ENCODE measurements at places on chromosomes 1 and 21.

- DNase-seq = no peak
Measured at GRCh38 chr1:69421286-69421685, 146.4 kb upstream of the LRRC7 start.

DNA sequence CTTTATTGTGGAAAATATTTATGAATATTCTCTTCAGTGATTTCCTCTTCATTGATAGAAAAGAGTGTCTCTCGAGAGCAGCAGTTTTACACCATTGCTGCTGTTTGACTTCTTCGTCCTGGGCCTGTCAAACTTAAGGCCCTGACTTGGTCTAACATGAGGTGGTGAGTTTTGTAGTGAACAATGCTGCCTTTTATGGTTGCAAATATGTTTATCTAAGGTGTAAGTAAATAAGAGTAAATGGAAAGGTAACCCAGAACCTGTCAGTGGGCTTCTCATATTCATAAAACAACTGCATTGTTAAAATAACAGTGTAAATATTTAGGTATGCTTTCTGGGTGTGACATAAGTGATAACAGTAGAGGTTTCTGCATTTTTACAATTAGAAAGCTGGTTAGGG, 62.8 kb upstream of the SCCPDH start:
- DNase-seq = no peak

- peak; percentile 66 for DNase-seq
Measured at GRCh38 chr1:31626223-31627207, 9.0 kb downstream of the HCRTR1 start.

DNA sequence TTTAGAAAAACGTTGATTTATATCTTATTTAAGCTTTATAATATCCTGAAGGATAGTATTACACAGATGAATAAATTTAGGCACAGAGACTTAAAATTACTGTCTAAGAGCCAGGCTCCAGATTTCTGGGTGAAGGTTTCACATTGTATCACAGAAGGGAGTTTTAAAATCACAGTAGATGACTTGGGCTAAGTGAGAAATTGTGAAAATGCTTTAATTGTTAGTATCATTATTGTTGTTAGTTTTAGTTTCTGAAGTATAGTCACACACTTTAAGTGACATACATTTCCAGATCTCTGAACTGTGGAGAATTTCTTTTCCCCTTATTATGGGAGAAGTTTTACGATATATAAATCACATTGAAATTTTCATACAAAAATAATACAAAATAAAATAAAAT, 83.5 kb downstream of the NDUFS5 start:
- no peak for DNase-seq

GRCh38 chr21:30337772-30338171, 278 bp upstream of the KRTAP27-1 start:
- DNase-seq = no peak

DNA sequence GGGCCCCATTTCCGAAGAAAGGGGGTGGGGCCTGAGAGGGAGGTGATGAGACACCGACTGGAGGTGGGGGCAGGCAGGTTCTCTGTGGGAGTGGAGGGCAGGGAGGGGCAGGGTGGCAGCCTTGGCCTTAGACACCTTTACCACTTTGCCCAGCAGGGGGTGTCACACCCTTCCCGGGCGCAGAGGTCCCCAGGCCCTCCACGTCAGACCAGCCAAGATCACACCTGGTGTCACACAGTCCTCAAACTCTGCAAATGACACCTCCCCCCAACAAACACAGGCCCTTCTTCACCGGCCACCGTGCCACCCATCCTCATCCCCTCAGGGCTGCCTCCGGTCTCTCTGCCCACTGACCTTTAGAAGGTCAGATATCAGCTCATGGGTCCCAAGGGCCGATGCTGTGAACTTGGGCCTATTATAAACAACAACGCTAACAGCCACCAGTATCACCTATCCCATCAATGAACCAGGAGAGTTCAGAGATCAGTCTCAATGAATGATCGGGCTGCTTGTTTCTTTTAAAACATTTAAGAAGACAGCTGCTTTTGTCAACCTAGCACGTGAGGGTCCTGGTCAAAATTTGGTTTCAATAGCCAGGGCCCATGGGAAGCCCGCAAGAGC, 103.9 kb downstream of the CASZ1 start:
- DNase-seq = peak; percentile 16

- DNase-seq = no peak
Measured at GRCh38 chr21:40646651-40647050, 200.3 kb downstream of the DSCAM start.

- no peak for DNase-seq
Measured at GRCh38 chr1:180953291-180954004, 40.8 kb downstream of the KIAA1614 start.

DNA sequence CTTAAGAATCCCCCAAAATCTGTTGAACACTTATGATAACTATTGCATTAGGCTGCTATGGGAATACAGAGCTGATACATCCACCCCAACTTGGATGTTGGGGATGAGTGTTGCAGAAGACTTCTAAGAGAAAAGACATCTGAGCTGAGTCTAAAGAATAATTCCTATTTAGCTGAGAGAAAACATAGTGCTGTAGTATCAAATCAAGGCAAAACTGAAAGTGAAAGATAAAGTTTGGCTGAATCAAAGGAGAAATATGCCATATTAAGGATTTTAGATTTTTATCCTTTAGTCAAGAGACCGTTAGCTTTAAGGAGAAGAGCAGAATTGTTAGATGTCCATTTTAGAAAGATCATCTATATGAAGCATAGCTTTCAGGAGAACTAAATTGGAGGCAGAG, 726.9 kb upstream of the PTBP2 start:
- no peak for DNase-seq

DNA sequence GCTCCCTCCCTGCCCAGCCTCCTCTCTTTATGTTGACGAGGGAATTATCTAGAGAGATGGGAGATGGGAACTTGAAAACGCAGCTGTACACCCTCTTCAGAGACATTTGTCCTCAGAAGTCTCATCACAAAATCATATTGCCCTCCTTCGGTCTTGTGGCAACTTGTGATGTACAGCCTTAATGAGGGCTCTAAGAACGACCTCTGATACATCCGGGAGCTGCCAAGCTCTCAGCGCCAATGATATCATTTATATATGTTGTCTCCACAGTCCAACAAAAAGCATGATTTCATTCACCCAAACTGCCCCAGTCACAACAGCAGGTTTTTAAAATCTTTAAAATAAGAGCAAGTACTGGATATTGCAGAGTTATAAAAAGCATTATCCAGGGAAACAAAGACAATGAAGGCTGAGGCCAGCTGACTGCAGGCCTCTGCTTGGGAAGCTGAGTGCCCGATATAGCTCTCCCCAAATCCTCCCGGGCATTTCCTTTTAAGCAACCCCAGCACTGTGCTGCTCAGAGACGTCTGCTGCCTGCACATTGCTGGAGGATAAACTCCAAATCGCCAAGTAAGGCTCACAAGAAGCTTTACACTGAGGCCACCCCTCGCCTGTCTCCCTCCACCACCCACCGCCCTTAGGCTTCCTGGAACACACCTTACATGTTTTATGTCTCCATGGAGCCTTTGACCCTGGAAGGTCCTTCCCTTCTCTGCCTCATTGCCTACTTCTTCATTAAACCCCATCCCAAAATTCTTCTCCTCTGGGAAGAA, 236.1 kb downstream of the C1orf94 start:
- no peak for DNase-seq

DNA sequence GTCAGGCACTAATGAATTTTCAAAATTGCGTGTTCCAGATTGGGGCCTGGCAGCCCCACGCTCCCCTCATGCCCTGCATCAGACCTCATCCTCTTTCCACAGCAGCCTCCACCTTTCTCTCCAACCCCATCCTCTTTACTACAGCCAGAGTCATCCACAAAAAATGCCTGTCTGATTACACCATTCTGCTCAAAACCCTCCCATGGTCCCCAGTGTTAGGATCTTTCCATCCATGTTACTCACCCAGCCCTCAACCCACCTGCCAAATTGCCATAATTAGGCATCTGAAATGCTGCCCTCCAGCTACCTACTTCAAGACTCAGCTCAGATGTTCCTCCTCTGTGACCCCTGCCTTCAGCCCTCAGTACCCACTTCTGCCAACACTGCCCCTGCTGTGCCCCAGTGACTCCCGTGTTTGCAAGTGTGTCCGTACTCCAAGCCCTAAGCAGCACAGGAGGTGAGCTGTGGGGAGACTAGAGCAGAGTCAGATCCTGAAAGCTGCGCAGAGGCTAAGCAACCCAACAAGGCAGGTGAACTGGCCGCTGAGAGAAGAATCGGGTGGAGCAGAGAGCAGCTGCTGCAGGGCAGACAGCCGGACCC, 715 bp upstream of the ARTN start:
- DNase-seq = peak; percentile 87

DNA sequence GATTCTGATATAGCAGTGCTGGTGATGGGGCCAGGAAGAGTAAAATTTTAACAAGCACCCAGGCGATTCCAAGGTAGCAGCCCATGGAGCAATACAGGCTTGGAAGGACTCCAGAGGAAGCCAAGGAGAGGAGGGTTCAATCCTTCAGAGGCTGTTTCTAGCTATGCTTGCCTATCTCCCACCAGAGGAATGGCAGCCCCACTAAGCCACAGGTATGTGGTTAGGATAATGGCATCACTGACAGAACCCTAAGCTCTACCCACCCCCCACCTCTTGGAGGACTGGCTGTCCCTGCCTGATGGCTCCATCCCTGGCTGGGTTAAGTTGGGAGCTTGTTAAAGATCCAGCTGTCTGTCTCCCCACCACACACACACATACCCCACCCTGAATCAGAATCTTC, 19.3 kb upstream of the PTAFR start:
- DNase-seq = no peak

DNA sequence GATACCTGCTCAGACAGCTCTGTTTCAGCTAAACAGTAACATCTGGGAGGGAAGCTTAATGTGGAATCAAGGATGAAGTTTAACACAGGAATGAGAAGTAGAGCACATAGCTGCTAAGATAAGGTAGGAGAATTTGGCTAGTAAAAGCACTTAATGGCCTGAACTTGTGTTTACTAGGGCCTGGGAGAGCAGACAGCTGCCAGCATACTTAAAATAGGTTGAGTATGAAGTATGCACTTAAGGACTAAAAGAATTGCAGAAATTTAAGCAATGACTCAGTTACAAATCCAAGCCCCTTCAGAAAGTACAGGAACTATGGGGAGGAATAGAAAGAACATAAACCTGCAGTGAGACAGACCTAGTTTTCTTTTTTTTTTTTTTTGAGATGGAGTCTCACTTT, 53.0 kb downstream of the BACH1 start:
- peak; percentile 80 for DNase-seq

DNA sequence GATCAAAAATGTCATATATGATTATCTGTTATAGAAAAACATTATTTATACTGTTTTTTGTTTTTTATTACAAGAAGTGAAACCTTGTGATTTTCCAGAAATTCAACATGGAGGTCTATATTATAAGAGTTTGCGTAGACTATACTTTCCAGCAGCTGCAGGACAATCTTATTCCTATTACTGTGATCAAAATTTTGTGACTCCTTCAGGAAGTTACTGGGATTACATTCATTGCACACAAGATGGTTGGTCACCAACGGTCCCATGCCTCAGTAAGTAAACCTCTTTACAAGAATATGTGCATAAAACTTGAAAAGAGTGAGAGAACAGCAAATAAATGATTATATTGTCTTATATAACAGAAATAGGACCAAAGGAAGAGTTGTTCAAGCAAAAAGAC, 14.5 kb downstream of the CFHR4 start:
- no peak for DNase-seq

GRCh38 chr1:1630191-1630964, 1.6 kb upstream of the MMP23B start:
- no peak for DNase-seq

Measured in EL (cell line).